Fibroblast of skin of right biceps (primary cell): ENCODE measurements at places on chromosomes 2 and 18.
A peak's percentile ranks its signal among the peaks of the same experiment; 100 is the strongest.

GRCh38 chr18:77857678-77858655 lies 608.3 kb downstream of the GALR1 start:
- no peak for DNase-seq

- no peak for DNase-seq
These were observed 29.4 kb downstream of the LIPG start for GRCh38 chr18:49591271-49591670.

DNA sequence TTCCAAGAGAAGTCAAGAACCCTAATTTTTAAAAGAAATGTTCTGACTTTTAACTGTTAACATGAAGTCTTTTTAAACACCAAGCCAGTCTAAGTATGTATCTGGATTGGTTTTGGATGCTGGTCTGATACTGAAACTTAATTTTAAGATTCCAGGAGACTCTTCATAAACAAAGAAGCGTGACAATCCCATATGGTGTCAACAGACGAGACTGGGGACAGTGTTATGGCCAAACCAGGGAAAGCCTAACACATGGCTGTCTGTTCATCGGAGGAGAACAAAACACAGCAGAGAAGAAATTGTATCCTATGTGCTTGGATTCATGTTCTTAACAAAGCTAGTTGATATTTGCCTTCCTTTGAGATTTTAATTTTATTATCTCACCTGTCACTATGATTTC lies 80.5 kb upstream of the UPP2 start:
- DNase-seq, result no peak

DNA sequence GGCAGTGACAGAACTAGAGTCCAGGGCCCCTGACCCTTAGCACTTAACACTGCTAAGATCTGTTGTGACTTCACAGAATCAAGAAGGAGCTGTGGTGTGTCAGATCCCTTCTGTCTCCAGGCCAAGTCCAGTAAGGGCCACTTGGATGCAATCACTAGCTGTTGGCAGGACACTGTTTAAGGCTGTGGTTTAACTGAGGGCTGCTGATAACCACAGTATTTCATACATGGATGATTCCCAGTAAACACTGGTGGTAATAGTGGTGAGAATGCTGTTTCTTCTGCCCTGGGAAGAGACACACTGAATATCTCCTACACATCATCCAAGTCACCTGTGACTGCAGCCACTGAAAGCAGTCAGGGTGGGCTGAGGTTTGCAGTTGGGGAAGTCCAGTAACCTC lies 77.7 kb upstream of the FBXO11 start:
- no peak for DNase-seq

DNA sequence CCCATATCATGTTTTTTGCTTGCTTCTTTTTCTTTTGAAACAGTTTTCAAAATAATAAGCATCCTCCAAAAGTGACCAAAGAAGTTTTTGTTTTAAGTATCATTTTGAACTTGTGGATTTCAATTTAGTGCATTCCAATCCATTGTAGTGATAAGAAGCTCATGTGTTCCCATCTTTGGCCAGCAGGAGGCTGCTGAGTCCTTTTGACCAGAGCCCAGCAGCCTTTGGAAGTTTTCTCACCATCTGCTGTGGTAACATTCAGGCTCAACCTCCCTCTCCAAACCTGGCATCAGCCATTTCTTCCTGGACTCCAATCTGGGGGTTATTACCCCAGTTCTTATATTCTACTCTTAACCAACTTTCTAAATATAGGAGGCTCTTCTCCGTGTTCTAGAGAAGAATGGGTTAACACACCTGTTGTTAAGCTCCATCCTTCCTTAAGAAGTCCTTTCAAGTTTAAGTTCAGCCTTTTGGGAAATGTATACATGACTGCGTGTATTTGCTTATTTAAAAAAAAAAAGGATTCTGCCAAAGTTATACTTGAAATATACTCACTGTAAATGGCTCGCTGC lies 39.0 kb upstream of the MAL start:
- peak; percentile 41 for DNase-seq

DNA sequence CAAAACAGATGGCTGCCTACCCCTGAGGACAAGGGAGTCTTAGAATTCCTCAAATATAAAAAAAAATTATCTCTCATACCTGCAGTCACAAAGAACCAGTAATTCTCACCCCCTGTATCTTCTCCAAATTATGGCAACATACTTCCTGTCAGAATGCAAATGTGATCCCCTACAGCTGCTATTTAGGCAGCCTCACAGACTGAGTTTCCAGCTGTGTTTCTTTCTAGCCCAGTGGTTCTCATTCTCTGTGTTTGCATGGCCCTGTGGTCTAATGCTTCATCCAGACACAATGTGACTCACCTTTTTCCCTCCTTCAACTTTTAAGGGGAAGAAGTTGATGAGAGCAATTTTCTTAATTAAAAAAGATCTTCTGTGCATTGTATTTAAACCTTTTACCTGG lies 726.3 kb downstream of the TSN start:
- no peak for DNase-seq

DNA sequence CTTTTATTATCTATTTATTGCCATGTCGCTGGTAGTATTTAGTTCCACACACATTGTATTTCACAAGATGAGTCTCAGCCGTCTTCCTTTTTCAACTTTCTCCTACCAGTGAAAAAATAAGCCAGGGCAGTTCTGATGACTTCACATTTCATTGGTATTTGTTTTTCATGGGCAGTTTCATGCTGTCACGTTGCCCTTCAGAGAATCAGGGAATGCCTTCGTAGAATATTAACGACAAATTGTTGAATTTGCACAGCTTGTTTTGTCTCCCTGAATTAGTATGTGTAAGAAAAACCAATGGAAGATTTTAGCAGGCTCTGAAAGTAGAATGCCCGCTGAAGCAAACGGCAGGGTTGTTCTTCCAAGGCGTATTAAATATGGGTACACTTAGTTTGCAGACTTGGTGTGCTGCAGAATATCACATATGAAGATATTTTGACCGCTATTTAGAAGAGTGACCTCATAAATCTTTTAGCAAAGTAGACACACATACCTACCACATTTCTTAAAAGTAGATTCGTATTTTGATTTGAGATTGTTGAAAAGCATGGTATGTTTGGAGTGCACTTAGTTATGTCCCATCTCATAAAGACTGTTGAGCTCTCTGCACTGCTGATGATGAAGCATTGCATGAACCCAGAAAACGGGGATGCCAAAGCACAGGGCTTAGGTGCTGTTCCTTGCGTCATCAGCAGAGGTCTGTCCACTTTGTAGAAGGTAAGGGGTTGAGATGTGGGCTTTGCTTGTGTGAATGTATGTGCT lies 2.9 kb downstream of the NEDD4L start:
- no peak for DNase-seq

GRCh38 chr18:63439334-63439733 lies 17.1 kb upstream of the VPS4B start:
- peak; percentile 56 for DNase-seq

- DNase-seq, result no peak
These were observed 1091.5 kb upstream of the GYPC start for GRCh38 chr2:125564471-125564870.

DNA sequence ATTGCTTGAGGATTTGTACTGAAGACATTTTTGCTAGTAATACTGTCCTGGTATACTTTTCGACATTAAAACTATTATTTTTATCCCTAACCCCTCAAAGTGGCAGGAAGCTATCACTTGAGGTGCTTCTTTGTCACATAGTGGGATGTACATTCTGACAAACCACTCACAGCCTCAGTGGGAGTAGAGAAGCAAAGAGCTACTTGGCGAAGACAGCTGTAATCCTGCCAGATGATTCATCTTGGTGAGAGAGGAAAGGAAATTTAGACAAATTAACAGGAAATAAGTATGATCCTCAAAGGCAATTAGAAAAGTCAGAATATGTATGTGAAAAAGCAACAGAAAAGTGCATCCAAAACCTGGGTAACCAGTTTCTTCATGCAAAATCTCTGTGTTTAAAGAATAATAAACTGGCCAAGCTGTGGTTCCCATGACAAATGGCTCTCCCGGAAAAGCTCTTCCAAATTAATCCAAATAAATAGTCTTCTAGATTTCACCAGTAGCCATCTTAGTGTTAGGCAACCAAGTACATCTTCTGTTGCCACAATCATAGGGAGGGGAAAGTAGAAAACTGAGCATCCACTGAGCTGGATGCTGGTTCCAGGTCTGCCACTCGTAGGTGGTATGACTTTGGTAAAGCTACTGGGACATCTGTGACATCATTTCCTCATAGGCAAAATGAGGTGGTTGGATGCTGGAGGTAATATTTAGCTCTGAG lies 308.0 kb upstream of the LYPD1 start:
- peak; percentile 74 for DNase-seq

DNA sequence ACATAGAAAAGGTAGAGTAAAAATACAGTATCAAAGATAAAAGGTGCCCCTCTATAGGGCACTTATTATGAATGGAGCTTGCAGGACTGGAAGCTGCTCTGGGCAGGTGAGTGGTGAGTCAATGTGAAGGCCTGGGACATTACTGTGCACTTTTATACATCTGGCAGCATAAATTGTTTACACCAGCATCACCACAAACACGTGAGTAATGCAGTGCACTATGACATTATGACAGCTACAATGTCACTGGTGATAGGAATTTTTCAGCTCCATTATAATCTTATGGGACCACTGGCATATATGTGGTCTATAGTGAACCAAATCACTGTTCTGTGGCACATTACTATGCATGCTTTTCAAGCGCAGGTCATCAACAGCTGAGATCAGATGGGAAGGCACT lies 48.1 kb downstream of the TPGS2 start:
- no peak for DNase-seq

GRCh38 chr2:12742891-12743290 lies 26.2 kb downstream of the TRIB2 start:
- no peak for DNase-seq

GRCh38 chr2:47172156-47172921 lies 17.2 kb upstream of the STPG4 start:
- DNase-seq, result no peak

DNA sequence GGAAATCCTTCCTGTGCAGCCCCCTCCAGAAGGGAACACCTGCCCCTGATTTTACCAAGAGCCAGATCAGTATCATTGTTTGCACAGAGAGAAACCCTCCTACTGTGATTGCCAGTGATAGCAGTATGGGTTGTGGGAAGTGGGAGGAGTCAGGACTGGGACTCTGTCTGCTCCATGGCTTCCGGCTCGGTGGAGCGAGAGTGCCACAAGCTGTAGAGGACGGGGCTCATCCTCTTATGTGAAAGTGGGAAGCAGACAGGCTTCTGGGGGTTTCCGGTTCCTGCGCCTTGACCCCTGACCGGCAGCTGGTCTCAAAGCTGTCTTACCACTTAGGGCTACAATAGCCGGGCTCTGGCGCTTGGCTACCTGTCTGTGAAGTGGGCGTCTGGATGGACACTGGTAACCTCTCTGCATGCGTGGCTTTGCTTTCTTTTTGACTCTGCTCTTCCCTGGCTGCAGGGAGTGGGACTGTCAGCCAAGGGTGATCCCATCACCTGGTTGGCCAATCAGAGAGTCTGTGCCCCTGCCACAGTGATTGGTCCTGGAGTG lies 79.7 kb downstream of the BCL2L11 start:
- no peak for DNase-seq

DNA sequence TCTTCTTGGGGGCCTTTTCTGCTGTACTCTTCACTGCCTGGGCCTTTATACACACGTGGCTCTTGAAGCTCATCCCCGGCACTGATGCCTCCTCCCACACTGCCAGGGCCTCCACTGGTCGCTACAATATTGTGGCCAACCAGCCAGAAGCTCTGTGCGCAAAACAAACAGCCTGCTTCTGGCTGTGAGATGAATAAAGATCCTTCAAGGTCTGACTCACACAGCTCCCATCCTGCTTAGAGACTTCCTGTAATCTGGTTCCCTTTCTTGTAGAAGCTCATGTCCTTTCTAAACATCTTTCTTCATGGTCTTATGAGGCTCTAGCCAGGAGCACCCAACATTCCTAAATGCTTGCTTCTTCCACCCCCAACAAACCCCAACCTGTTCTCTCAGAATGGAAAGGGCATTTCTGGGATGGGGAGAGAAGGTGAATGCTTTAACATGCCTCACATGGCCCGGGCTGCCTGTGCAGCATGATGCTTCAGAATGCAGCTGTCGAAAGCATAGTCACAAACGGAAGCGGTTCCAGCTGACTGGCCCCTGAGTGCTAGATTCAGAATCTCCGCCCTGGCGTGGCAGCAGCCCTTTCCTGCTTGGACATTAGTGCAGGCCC lies 24.6 kb downstream of the NRP2 start:
- peak; percentile 94 for DNase-seq

DNA sequence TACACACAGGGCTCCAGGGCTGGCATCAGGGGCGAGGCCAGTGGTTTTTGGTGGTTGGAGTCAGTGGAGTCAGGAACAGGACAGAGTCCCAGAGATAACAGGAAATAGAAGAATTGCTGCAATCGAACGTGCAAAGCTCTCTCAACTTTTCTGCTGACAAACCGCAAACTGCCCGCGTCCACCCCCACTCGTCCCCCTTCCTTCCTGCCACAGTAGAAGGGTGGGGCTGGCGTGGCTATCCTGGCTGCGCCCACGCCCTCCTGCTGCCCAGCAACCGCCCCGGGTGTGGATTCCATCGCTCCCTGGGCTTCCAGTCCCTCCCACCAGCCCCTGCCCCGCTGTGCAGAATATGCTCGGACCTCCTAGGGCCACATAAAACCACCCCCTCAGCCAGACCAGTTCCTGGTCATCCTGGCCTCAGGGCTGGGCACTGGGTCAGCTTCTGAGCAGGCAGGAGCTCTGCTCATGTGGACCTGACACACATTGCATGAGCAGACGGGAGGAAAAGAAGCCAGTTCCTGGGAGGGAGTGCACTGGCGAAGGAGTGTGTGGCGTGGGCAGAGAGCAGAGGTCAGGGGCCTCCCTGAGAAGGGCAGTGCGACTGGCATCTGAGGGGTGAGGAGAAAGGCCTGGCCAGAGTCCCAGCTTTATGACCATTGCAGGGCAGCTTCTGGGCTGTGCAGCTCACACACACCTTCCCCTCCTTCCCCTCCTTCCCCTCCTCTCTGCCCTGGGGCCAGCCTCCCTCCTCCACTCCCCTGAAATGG lies 85.4 kb upstream of the ATG16L1 start:
- no peak for DNase-seq

DNA sequence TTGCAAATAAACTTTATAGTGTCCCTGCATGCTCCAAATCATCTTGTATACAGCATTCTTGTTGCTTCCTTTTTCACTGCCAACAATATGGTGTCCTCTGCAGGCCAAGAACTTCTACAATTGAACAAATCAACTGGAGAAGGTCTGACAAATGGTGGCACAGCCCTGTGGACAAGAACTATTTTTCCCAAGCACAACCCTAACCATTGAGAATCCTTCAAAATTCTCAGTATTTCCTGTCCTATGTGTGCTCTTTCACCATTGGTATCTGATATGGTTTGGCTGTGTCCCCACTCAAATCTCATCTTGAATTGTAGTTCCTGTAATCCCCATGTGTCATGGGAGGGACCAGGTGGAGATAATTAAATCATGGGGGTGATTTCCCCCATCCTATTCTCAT lies 865.1 kb upstream of the ACVR2A start:
- no peak for DNase-seq

- no peak for DNase-seq
These were observed 4.2 kb upstream of the B4GALT6 start for GRCh38 chr18:31688606-31689005.
